ENCODE measurements at places on chromosomes 11 and 22. TPM values are rescaled to one million over a fixed set of nuclear protein-coding genes. Genes with fewer than 3 reads are reported as not detected.

The KCNJ4 gene
- 6.6 TPM for total RNA-seq

The KBTBD3 gene
- total RNA-seq, result 9.1 TPM

The ALG8 gene
- 30.5 TPM for total RNA-seq

The NAV2 gene
- 22.9 TPM for total RNA-seq

The GGTLC2 gene
- not detected for total RNA-seq

The CNTN5 gene
- 6.9 TPM for total RNA-seq

The IL18 gene
- 2.0 TPM for total RNA-seq

The SCGB1A1 gene
- total RNA-seq, result not detected

The TRIM3 gene
- 38.8 TPM for total RNA-seq

The OR5T1 gene
- total RNA-seq, result not detected

The ACR gene
- not detected for total RNA-seq

The ACTN3 gene
- not detected for total RNA-seq

The LRRC55 gene
- total RNA-seq, result 24.8 TPM

The APOL4 gene
- total RNA-seq, result 9.3 TPM

The TBX10 gene
- total RNA-seq, result not detected

The GDPD4 gene
- not detected for total RNA-seq

The DEFB131B gene
- not detected for total RNA-seq

The MYO7A gene
- total RNA-seq, result 0.49 TPM

The GAL3ST1 gene
- total RNA-seq, result 0.74 TPM

The MRGPRE gene
- total RNA-seq, result not detected

The WBP2NL gene
- total RNA-seq, result 3.7 TPM

The CHADL gene
- 2.7 TPM for total RNA-seq

The YAP1 gene
- total RNA-seq, result 17.2 TPM

The SLCO2B1 gene
- 10.3 TPM for total RNA-seq

The JAM3 gene
- total RNA-seq, result 28.5 TPM

The OR8D4 gene
- total RNA-seq, result 0.25 TPM

The TRIM49 gene
- not detected for total RNA-seq

The TP53I11 gene
- 32.9 TPM for total RNA-seq

The IGSF9B gene
- total RNA-seq, result 6.9 TPM

The GLB1L3 gene
- 0.49 TPM for total RNA-seq

The DKK3 gene
- total RNA-seq, result 197 TPM

The GAB4 gene
- not detected for total RNA-seq

The OR52N1 gene
- not detected for total RNA-seq

The GRIA4 gene
- 56.5 TPM for total RNA-seq

The LIF gene
- total RNA-seq, result not detected

The NLRP10 gene
- not detected for total RNA-seq

The NTM gene
- total RNA-seq, result 125 TPM

The RBFOX2 gene
- total RNA-seq, result 394 TPM

The CBY1 gene
- 10.1 TPM for total RNA-seq

The MYEOV gene
- total RNA-seq, result not detected

The CTSW gene
- total RNA-seq, result not detected

The VSIG10L2 gene
- total RNA-seq, result not detected

The OTOG gene
- total RNA-seq, result under 0.01 TPM

The OLFML1 gene
- 1.2 TPM for total RNA-seq

The OR4B1 gene
- total RNA-seq, result not detected

The KRTAP5-7 gene
- total RNA-seq, result not detected

The SIK3 gene
- total RNA-seq, result 21.6 TPM

The OR52A1 gene
- not detected for total RNA-seq

The BEST1 gene
- total RNA-seq, result 0.49 TPM

The SCN3B gene
- total RNA-seq, result 81.4 TPM

The FGF4 gene
- not detected for total RNA-seq

The TRMU gene
- 21.6 TPM for total RNA-seq

The FGF3 gene
- not detected for total RNA-seq

The TLCD5 gene
- total RNA-seq, result 17.0 TPM

The OR5M11 gene
- total RNA-seq, result not detected

All from temporal lobe (tissue), 4 donors.